ENCODE measurements at places on chromosomes 3 and 15.

DNA sequence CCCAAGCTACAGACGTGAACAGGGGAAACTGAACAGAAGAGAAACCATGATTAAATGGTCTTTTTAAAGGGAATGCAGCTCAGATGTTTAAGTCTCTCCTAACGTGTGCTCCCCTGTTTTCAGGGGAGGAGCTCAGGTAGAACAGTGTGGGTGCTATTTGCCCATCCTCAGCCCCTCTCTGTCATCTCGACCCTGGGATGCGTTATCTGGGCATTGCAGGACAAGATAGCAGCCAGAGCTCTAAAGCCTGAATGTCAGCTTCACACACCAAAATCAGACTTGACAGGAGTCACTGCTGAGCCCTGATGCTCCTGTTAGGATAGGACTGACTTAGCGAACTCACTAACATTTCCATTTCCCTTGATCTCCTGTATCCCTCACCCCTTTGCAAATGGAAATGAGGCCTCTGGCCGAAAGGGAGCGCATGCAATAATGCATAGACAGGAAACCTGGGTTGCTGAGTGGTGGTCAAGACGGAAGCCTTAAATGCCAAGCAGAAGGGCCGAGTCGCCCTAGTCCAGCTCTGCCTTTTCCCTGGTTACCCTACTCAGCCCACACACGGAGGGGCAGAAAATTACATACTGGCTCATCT, 234.9 kb upstream of the TPM1 start:
- DNase-seq, result no peak

GRCh38 chr3:131658771-131659170, 156.0 kb upstream of the MRPL3 start:
- no peak for DNase-seq

- DNase-seq, result no peak
Observed at GRCh38 chr15:69080295-69081248, 66.1 kb downstream of the NOX5 start.

GRCh38 chr15:90352107-90352893, at the start of gene ZNF774:
TSS of gene ZNF774 (plus strand) at chr15:90352284. CDS start at chr15:90354661, 2,377 bp downstream.
- peak; percentile 91 for DNase-seq

- DNase-seq, result no peak
Observed at GRCh38 chr3:9448071-9448470, 50.7 kb downstream of the SETD5 start.

GRCh38 chr3:184946917-184947316, 135.0 kb downstream of the VPS8 start:
- DNase-seq, result no peak

- no peak for DNase-seq
Observed at GRCh38 chr3:67402873-67403272, 251.5 kb downstream of the SUCLG2 start.

All from nephron progenitor cell (in vitro differentiated cells).